SK-N-SH (cell line): ENCODE measurements at places on chromosomes 1 and 21.

GRCh38 chr1:226109829-226110248 lies 47.3 kb downstream of the H3-3A start:
- DNase-seq, result peak; percentile 99

- no peak for DNase-seq
Measured at GRCh38 chr1:104120525-104120924, 370.8 kb downstream of the AMY1C start.

DNA sequence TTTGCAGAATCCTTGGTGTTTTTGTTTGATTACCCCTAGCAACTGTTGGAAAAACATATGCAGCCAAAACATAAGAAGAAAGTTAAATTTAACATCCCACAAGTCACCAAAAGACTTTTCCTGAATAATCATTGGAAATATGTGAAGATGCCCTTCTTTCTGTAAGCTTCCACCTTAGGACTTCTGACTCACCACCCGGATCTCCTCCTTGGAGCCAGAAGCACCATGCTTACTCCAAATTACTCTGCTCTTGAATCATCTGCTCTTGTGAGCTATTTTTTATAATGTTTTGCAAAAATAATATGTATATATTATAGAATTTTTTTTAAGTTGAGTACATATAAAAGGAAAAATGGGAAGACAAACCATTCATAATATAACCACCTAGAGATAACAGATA lies 391.7 kb downstream of the KCTD3 start:
- no peak for DNase-seq

GRCh38 chr1:58059789-58060188 lies 486.7 kb downstream of the OMA1 start:
- no peak for DNase-seq

DNA sequence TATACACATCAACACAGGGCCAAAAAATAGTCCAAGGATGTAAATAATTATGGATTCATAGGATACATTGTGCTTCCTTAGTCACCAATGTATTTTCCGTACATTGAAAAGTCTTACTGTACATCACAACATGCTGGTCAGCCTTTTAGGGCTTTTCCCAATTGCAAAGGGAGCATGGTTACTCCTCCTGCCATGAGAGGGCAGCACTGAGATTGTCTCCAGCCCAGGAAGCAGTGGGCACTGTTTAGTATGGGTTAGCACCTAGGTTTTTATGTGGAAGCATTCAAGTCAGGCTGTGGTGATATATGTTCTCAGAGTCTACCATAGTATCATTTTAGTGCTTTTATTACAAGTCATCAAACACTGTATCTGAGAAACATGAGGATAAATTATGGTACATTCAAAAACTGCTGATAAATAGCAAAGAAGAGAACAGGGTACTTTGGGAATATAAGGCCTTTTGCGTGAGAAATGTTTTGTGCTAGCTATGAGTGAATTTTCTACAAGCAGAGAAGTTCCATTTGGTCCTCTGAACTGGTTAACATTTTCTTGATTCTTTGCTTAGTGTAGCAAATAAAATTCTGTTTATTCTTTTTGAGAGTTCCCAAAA lies 34.0 kb downstream of the ST6GALNAC5 start:
- DNase-seq, result peak; percentile 27

- DNase-seq, result peak; percentile 33
Measured at GRCh38 chr1:28449904-28450303, 55.9 kb upstream of the RCC1 start.

DNA sequence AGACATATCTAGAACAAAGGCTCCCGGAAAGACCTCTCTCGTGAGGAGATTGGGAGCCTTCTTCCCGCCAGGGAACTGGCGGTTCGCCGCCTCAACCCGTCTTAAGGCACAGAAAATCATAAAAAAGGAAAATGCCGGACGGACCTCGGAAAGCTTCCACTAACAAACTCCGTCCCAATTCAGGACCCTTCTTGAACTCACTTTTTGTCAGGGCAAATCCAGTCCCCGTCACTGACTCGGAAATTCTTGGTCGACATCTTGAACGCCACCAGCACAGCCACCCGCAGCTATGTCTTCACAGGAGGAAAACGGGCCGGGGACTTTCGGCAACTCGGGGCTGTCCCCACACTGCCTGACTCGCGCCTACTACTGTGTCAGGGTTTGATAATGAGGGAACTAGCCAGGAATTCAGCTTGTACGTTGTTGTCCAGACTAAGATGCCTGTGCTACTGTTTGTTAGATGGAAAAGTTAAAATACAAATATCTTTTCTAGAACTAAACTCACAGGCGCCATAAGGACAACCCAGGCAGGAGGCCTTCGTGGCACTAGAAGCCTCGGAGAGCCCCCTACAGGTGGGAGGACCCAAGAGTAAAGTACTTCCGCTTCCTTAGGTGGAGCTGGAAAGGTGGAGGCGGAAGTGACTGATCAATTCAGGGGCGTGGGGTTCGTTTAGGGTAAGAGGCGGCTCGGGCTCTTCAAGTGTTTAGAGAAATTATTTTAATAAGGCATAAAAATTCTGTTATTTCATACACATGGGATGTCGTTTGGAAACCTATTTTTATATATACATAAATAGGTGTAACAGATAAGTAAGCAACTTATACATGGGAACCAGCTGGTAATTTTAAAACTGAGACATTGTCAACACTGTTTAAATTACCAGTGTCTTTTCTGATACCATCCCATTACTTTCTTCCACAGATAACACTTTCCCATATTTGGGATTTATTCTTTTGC lies at the start of gene ZRANB2:
ZRANB2 (minus strand) TSS at position 297 of the 958 bp plus-strand sequence; CDS start at position 257, 40 bp downstream.
- peak; percentile 81 for DNase-seq

GRCh38 chr1:227909188-227909587 lies 38.5 kb downstream of the WNT9A start:
- no peak for DNase-seq

DNA sequence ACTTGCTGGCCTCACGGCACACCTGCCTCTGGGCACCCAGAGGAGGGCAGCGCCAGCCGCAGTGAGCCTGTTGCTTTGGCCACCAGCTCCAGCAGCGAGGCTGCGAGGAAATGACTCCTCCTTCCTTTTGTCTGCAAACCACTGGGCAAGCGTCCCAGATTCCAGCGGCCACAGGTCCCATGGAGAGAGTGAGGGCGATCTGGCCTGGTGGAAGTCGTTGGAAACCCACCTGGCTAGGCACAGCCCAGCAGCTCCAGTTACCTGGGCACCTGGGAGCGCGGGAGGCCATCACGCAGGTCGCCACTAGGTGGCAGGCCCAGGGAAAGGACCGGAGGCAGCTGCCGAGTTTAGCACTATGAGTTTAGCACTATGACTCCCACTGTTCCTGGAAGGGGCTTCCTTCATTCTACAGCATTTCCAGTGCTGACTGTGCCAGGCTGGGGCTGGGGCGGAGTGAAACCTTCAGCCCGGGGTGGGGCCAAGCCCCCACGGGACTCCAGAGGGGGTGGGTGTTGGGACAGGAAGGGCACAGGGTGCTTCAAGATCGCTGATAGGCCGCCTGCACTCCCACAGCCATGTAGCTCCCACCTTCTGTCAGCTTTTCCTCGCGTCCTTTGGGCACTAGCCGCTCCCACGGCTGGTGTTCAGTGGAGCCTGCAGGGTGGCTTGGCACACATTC lies 1.1 kb upstream of the ESPN start:
- DNase-seq, result peak; percentile 81

GRCh38 chr21:14926186-14926585 lies 138.6 kb downstream of the NRIP1 start:
- DNase-seq, result no peak

DNA sequence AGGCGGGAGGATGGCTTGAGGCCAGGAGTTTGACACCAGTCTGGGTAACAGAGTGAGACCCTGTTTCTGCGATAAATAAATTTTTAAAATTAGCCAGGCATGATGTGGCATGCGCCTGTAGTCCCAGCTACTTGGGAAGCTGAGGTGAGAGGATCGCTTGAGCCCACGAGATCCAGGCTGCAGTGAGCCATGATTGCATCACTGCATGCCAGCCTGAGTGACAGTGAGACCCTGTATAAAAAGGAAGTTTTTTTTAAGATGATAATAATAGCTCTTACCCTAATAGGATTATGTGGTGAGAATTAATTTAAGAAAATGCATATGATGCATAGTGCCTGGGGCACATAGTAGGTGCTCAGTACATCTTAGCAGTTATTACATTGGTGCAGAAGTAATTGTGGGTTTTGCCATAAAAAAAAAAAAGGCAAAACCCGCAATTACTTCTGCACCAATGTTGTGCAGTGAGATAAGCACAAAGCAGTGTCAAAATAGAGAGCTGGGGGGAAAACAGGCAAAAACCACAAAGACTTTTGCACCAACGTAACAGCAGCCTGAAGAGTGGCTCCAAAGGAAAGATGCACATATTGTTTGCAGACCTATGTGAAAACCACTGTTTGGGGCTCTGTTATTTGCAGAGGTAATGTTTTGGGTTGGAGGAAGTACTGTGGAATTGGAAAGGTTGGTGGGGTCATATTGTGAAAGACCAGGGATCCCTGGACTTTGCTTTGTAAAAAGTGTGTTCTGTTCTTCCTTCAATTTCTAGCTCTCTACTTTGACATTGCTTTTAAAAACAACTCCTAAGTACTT lies 72.4 kb downstream of the PLXNA2 start:
- no peak for DNase-seq

DNA sequence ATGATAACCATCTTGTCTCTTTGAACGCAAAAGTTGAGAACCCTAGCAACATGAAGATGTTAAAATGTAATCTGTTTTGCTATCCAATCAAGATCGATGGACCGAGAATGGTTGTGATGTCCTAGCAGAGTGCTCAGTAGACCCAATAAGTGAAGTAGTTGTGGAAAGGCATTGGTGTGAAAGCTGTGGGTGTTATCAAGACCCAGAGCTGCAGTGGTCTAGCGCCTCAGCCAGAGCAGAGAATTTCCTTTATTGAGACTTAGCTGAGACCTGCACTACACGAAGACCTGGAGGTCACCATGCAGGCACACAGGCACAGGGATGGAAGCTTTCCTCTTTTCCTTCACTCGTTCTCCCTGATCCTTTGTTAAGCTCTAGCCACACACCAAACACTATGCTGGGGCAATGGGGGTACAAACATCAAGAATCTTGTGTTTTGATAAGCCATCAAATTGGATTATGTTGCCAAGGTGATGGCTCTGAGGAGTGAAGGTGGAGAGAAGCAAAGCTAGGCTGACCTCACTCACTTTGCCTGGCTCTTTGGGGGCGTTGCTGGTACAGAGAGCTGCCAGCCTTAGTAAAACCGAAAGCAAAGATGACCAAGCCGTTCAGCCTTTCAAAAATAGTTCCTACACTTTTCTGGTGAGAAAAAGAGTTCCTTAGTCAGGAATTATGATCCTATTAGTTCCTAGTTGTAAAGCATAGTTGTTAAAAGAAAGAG lies 24.1 kb downstream of the METTL13 start:
- DNase-seq, result no peak

- no peak for DNase-seq
Measured at GRCh38 chr1:93623875-93624274, 57.8 kb downstream of the BCAR3 start.

DNA sequence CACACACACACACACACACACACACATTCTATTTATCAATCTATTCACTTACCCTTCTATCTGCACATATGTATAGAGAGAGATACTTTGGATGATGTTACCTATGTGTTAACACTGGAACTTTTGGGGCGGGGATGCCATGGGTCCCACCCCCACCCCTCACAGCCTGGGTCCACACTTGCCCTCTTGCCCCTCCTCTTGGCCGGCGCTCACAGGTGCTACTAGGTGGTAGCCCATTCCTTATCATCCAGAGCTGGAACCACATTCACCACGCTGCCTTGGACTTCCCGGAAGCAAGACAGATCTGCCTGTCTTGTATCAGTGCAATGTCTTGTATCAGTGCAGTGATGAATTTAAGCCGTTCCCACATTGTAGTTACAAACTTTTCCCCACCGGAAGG lies 85.1 kb downstream of the LBR start:
- DNase-seq, result no peak

- no peak for DNase-seq
Measured at GRCh38 chr1:177586429-177586828, 383.4 kb downstream of the SEC16B start.

GRCh38 chr1:154813846-154814505 lies 56.1 kb downstream of the KCNN3 start:
- no peak for DNase-seq

GRCh38 chr1:54053745-54054437 lies 483 bp downstream of the TCEANC2 start:
- no peak for DNase-seq

DNA sequence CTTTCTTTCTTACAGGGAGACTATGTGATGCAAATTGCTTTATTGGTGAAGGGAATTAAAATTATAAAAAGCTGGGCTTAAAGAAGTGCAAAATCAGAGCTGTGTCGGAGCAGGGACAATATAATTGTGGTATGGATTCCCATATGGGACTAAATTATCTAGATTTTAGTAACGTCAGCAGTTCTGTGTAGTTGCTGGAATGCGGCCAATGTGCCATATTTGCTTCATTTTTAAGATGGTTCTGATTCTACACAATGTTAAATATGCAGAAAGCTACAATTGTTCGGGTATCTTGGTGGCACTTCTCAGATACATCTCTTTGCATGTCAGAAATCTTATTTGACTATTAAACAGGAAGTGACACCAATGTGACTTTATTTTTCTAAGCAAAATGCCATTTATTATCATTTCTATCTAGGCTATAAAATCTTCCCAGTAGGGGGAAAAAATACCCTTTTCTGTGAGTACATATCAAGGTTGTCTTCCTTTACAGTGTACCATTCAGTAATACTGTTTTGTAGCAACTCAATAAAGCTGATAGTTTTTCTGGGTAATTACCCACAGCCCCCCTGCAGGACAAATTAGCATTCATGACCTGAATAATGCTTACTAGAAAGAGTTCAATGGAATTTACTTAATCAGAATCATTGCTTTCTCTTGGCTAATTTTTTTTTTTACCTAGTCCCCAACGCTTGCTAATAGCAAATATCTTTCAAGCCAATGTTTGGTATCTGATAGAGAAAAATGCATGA lies 288.3 kb upstream of the ADGRL2 start:
- DNase-seq, result peak; percentile 17

- DNase-seq, result peak; percentile 53
Measured at GRCh38 chr1:8858888-8859706, 19.4 kb downstream of the ENO1 start.

DNA sequence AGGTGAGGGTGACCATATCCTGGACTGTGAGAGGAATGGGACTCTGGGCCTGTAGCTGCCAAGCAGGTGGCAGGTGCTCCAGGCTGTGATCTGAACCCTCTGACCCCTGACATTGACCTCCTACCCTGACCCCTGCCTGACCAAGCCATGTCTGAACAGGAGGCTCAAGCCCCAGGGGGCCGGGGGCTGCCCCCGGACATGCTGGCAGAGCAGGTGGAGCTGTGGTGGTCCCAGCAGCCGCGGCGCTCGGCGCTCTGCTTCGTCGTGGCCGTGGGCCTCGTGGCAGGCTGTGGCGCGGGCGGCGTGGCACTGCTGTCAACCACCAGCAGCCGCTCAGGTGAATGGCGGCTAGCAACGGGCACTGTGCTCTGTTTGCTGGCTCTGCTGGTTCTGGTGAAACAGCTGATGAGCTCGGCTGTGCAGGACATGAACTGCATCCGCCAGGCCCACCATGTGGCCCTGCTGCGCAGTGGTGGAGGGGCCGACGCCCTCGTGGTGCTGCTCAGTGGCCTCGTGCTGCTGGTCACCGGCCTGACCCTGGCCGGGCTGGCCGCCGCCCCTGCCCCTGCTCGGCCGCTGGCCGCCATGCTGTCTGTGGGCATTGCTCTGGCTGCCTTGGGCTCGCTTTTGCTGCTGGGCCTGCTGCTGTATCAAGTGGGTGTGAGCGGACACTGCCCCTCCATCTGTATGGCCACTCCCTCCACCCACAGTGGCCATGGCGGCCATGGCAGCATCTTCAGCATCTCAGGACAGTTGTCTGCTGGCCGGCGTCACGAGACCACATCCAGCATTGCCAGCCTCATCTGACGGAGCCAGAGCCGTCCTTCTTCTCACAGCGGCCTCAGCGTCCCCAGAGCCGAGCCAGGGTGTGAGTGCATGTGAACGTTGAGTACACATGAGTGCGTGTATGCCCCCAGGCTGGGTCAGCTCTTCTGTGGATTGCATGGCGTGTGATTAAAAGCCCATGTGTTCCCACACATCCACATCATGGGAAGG lies 3.1 kb downstream of the TMEM125 start:
- DNase-seq, result no peak
